ENCODE measurements at places on chromosomes 2 and 18. TPM values are rescaled to one million over a fixed set of nuclear protein-coding genes. Genes with fewer than 3 reads are reported as not detected.

The SOWAHC gene
- total RNA-seq: 15.5 TPM

The OTOS gene
- total RNA-seq: not detected

The ALK gene
- total RNA-seq: 7.7 TPM

The ZNF397 gene
- total RNA-seq: 25.7 TPM

The PDE1A gene
- total RNA-seq: 3.6 TPM

The LRATD1 gene
- total RNA-seq: 21.6 TPM

The TMEM247 gene
- not detected for total RNA-seq

The BMP10 gene
- total RNA-seq: not detected

The SIX2 gene
- total RNA-seq: 13.8 TPM

The ZNF385B gene
- total RNA-seq: 1.1 TPM

The MYO5B gene
- 51.7 TPM for total RNA-seq

DNA sequence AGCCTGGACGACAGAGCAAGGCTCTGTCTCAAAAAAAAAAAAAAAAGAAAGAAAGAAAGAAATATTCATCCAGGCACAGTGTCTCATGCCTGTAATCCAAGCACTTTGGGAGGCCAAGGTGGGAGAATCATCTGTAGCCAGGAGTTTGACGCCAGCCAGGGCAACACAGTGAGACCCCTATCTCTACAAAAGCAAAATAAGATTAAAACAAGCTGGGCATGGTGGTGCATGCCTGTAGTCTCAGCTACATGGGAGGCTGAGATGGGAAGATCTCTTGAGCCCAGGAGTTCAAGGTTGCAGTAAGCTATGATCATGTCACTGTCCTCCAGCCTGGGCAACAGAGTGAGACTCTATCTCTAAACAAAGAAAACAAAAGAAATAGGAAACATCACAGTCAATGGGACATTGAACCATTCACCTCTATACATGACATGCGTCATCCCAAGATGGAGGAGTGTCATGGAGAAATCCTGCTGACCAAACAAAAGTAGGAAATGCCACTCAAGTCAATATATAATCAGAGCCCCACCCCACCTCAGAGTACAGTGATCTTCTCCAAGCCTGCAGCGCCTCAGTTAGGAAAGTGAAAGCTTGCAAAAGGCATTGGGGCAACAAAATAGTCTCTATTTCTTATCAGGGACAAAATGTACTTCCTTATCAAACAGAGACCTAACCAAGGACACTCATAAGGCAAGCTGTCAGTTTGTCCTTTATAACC lies 9.8 kb downstream of the FEV start:
- no peaks in the 10 kb centered on the region for H3K4me1 ChIP-seq
- H3K27me3 ChIP-seq: peaks cover 86% of the 10 kb centered on the region
- no peak overlapping the region for H3K27ac ChIP-seq
- no peaks in the 10 kb centered on the region for H3K36me3 ChIP-seq
- DNase-seq: no peak

DNA sequence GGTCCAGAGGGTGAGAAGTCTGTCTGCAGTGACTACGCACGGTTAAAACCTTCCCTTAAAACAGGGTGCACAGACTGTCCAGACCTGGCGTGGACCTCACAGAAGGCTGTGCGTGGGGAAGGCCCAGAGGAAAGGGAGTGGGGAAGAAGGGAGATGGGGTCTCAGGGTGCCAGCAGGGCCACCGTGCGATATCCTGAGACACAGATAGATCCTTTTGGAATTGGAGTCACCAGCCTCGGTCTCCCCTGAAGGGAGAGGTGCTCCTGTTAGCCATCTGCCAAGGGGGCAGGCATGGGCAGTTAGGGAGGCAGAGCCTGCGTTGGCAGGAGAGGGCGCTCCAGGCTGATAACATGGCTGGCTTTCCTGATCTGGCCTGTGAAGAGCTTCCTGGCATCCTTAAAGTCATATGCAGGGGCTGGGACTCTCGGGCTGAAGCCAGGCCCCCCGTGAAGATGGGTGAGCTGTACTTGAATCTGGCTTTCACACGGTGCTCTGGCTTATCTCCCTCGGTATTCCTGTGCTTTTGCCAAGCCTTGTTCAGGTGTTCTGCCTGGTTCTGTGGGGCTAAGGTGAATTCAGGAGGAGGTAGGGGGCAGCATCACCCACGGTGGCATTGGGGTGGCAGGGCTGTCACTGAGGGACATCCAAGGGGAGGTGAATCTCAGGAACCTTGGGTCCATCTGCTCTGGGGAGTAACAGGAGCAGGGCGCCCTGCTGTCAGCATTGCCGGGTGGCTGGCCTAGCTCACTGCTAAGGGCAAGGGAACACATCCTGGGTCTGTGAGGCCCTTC lies 107.2 kb upstream of the SMAD2 start:
- DNase-seq: no peak
- no peaks in the 10 kb centered on the region for H3K4me1 ChIP-seq
- no peak overlapping the region for H3K4me3 ChIP-seq
- no peak overlapping the region for H3K27ac ChIP-seq

DNA sequence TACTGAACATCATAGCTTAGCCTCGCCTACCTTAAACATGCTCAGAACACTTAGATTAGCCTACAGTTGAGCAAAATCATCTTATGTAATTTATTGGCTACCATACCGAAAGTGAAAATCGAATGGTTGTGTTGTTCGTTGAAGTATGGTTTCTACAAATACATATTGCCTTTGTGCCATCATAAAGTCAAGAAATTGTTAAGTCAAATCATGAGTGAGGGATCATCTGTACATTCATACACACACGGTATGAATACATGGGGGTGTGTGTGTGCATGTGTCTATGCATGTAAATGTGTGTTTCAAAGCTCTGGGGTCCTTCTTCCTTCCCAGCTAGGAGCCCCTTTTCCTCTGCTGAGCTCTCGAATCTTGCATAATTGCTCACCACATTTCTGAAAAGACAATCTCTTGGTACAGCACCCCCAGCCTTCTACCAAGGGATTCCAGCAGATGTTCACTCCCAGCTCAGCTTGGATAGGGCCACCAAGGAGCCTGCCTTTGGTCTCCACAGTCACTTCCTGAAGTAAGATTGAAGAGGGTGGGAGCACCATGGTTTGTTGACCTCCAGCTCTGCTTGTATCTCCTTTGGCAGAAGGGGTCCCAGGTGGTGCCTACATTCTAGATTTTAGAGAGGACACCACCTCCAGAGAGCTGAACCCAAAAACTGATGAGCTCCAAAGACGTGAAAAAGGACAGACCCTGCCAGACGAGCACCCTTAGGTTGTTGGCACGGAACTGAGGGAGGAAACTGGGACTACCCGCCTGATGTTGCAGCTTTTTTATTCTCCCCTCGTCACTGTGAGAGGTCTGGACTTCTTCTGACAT lies 33.2 kb upstream of the CYP1B1 start:
- peak overlapping the region; percentile 91 for H3K27ac ChIP-seq
- DNase-seq: no peak
- peaks cover 67% of the 10 kb centered on the region for H3K4me1 ChIP-seq

GRCh38 chr2:853203-853870 lies 97.3 kb upstream of the SNTG2 start:
- peaks cover 9% of the 10 kb centered on the region for H3K4me1 ChIP-seq
- peaks cover 9% of the 10 kb centered on the region for H3K27me3 ChIP-seq
- no peak overlapping the region for H3K4me3 ChIP-seq
- no peaks in the 10 kb centered on the region for H3K36me3 ChIP-seq

- H3K27ac ChIP-seq: no peak overlapping the region
- H3K4me1 ChIP-seq: peaks cover 4% of the 10 kb centered on the region
- peak; percentile 66 for DNase-seq
- H3K4me3 ChIP-seq: no peak overlapping the region
- peaks cover 7% of the 10 kb centered on the region for H3K27me3 ChIP-seq
- peaks cover 4% of the 10 kb centered on the region for H3K36me3 ChIP-seq
Measured at GRCh38 chr2:241796610-241797138, 12.3 kb upstream of the NEU4 start.

DNA sequence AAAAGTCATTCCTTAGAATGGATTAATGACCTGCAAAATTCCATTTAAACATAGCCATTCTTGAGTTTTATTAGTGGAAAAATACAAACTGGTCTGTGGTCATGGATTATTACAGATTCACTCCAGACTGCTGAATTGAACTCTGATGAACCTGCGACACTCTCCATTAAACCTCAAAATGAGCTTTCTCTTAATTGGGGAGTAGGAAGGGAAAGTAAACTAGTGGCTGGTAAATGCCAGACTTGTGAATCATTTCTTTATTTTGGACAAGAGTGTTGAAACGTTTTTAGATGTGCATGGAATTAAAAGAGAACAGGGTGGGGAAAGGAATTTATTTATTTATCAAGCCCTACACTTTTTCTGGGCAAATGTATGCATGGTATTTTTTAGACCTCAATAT lies 321.2 kb upstream of the FANCL start:
- H3K4me1 ChIP-seq: no peaks in the 10 kb centered on the region
- H3K27ac ChIP-seq: no peak overlapping the region
- no peaks in the 10 kb centered on the region for H3K27me3 ChIP-seq
- no peak for DNase-seq

GRCh38 chr2:46438102-46438501 lies 41.3 kb upstream of the TMEM247 start:
- no peak overlapping the region for H3K27ac ChIP-seq
- H3K36me3 ChIP-seq: no peaks in the 10 kb centered on the region
- H3K4me3 ChIP-seq: no peak overlapping the region
- DNase-seq: no peak

DNA sequence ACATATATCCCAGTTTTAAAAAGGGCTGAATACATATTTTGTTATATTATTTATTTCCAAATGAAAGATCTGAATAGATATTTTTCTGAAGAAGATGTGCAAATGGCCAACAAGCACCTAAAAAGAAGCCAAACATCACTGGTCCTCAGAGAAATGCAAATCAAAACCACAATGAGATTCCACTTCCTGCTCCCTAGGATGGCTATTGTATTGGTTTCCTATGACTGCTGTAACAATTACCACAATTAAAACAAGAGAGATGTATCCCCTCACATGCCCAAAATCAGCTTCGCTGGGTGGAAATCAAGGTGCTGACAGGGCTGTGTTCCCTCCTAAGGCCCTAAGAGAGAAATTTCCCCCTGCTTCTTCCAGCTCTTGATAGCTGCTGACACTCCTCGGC lies 23.2 kb downstream of the ABCB11 start:
- no peaks in the 10 kb centered on the region for H3K27me3 ChIP-seq
- H3K4me3 ChIP-seq: no peak overlapping the region
- no peaks in the 10 kb centered on the region for H3K36me3 ChIP-seq
- DNase-seq: no peak

DNA sequence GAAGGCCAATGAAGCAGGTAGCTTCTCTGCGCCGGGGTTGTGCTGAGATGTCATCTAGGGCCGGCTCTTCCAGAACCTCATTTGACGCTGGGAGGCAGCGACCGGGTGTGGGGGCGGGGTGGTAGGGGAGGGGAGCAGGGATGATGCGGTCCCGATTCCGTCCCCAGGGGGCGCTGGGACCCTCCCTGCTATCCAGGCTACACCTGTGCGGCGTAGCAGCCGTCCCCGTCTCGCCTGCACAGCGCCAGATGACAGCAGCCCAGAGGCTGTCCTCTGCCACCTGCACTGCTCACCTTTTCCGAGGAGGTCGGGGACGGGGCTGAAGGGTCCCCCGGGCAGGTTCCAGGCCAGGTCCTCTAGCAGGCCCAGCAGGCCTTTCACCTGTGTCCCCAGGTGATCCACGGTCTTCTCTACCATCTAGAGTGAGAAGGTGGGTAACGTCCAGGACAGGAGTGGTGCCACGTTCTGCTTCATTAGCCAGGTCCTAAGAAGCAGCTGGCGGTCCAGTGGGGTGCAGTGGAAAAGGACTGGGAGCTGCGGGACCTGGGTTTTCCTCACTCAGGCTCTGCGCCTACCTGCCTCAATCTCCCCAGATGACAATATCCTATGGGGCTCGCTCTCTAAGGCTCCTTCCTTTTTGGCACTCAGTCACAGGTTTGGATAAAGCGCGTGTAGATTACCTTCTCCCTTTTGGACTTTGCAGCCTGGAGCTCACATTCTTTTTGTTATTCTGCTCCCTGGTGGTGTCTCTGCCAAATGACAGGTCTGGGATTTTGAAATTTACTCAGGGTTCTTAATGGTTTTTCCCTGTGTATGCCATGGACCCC lies 56.0 kb upstream of the RAB6C start:
- H3K4me3 ChIP-seq: peak overlapping the region; percentile 85
- H3K36me3 ChIP-seq: no peaks in the 10 kb centered on the region
- no peak overlapping the region for H3K27ac ChIP-seq
- peaks cover 57% of the 10 kb centered on the region for H3K27me3 ChIP-seq
- H3K4me1 ChIP-seq: peaks cover 6% of the 10 kb centered on the region

- no peaks in the 10 kb centered on the region for H3K36me3 ChIP-seq
- no peak overlapping the region for H3K4me3 ChIP-seq
- no peaks in the 10 kb centered on the region for H3K4me1 ChIP-seq
- H3K27me3 ChIP-seq: no peaks in the 10 kb centered on the region
- H3K27ac ChIP-seq: no peak overlapping the region
Measured at GRCh38 chr2:26936855-26937254, 33.6 kb upstream of the MAPRE3 start.

- H3K27me3 ChIP-seq: peaks cover 2% of the 10 kb centered on the region
- H3K4me1 ChIP-seq: peaks cover 48% of the 10 kb centered on the region
- no peak for DNase-seq
- H3K36me3 ChIP-seq: peaks cover 13% of the 10 kb centered on the region
Measured at GRCh38 chr2:105744091-105744908, 412 bp upstream of the NCK2 start.

DNA sequence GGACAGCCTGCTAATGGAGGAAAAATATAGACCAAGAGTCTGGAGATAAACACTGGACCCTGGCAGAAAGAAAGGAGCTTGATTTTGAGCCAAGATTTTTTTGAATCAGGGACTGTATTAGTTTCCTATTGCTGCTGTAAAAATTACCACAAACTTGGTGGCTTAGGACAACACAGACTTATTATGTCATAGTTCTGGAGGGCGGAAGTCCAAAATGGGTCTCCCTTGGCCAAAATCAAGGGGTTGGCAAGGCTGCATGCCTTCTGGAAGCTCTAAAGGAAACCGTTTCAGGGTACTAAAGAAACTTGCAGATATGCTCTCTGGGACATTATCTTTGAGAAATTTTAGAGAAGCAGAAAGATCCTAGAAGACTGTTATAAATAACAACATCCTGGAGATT lies 140.1 kb downstream of the BABAM2 start:
- no peak overlapping the region for H3K4me3 ChIP-seq
- H3K27me3 ChIP-seq: no peaks in the 10 kb centered on the region
- no peaks in the 10 kb centered on the region for H3K4me1 ChIP-seq
- no peak overlapping the region for H3K27ac ChIP-seq

GRCh38 chr18:48656582-48656981 lies 117.8 kb downstream of the CTIF start:
- H3K4me1 ChIP-seq: peaks cover 26% of the 10 kb centered on the region
- DNase-seq: no peak
- H3K36me3 ChIP-seq: peaks cover 4% of the 10 kb centered on the region
- H3K27me3 ChIP-seq: no peaks in the 10 kb centered on the region
- no peak overlapping the region for H3K27ac ChIP-seq
- no peak overlapping the region for H3K4me3 ChIP-seq

- H3K36me3 ChIP-seq: peaks cover 18% of the 10 kb centered on the region
- peak overlapping the region; percentile 37 for H3K27ac ChIP-seq
- peaks cover 67% of the 10 kb centered on the region for H3K4me1 ChIP-seq
- peak overlapping the region; percentile 74 for H3K4me3 ChIP-seq
- DNase-seq: no peak
Measured at GRCh38 chr18:362311-363290, 94.8 kb upstream of the THOC1 start.

All from type B pancreatic cell (in vitro differentiated cells).